ENCODE measurements at places on chromosomes 1 and 21.
A peak's percentile ranks its signal among the peaks of the same experiment; 100 is the strongest.

DNA sequence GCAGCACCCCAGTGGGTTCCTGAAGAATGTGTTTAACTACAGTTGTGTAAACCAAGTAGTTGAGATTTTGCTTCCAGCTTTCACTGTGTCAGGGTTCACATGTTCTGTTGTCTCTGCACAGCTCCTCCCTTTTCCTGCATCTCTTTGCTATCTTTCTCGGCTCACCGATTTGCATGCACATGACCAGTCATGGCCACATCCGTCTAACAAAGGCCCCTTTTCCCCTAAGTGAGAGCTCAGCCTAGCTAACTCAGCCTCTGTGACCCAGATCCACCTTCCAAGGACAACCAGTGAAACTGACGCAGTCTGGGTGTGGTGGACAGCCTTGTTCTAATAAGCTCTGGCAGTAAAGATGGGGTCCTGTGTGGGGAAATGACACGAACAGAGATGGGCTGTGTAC, 101.1 kb downstream of the ZP4 start:
- DNase-seq = no peak
- H3K4me3 ChIP-seq = no peak overlapping the region
- no peak overlapping the region for H3K27ac ChIP-seq
- no peaks in the 10 kb centered on the region for H3K27me3 ChIP-seq
- H3K36me3 ChIP-seq = no peaks in the 10 kb centered on the region
- H3K4me1 ChIP-seq = no peaks in the 10 kb centered on the region

DNA sequence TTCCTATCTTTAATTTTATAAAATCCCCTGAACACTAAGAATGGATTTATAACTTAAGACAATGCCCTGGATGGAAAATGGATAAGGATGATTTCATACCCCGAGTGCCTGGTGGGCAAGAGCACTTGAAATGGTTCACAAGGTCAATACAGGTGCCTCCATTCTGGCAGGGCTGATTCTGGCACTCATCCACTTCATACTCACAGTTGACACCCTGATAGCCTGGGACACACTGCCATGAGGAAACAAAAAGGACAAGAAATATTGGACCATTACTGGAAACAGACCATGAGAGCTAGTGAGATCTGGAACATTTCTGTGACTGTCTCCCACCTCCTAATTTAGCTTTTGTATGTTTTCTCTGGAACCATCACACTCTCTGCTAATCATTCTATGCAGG, 39.1 kb upstream of the ADAM30 start:
- no peak for DNase-seq
- peak overlapping the region; percentile 1 for H3K27ac ChIP-seq
- H3K36me3 ChIP-seq = peaks cover 68% of the 10 kb centered on the region
- H3K4me1 ChIP-seq = no peaks in the 10 kb centered on the region
- no peak overlapping the region for H3K4me3 ChIP-seq
- no peaks in the 10 kb centered on the region for H3K27me3 ChIP-seq

DNA sequence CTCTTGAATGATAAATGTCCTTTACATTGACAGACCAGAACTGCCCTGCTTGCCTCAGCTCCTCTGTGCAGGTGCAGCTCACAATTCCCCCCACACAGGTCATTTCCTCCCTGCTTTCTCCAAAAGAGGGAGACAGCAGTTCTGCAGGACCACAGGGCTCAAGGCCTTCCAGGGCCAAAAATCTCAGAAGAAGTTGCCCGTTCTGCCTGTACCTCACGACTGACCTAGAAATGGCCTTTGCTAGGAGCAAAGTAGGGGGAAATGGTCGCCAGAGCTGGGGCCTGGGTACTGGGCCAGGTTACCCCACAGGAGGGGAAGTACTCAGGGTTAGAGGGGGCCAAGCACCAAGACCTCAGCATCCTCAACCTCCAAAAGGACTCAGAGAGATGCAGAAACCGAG, 11.1 kb downstream of the RNU1-2 start:
- no peak for DNase-seq
- no peaks in the 10 kb centered on the region for H3K36me3 ChIP-seq
- H3K4me1 ChIP-seq = peaks cover 15% of the 10 kb centered on the region
- H3K4me3 ChIP-seq = no peak overlapping the region

GRCh38 chr1:89198491-89199072, at the start of gene GBP4:
Gene GBP4 (minus strand): TSS chr1:89198942. CDS start chr1:89198834, 108 bp downstream.
- H3K27ac ChIP-seq = peak within 1 kb of the TSS; percentile 93
- H3K27me3 ChIP-seq = no peaks in the 10 kb centered on the region
- H3K4me3 ChIP-seq = peak within 1 kb of the TSS; percentile 86
- peak; percentile 30 for DNase-seq
- peaks cover 79% of the 10 kb centered on the region for H3K4me1 ChIP-seq

DNA sequence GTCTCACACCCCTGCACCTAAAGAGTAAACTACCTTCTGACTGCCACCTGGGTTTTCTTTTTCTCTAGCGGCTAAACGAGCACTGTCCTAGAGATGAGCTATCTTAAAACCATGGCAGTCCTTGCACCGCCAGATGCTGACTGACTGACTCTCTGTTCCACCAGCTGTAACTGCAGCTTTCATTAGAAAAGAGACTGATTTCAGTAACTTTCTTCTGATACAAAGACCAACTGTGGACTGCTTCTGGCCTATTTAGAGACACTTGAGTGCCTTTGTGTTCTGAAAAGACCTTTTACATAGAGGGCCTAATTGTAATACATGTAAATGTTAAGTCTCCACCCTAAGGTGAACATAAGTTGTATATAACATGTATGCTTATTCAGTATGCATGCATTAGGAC, 152.5 kb downstream of the DISC1 start:
- DNase-seq = no peak
- H3K27ac ChIP-seq = no peak overlapping the region
- no peak overlapping the region for H3K4me3 ChIP-seq
- no peaks in the 10 kb centered on the region for H3K36me3 ChIP-seq

Data from activated T-helper 2 cell treated with anti-CD3 and anti-CD28 coated beads, Interferon-gamma antibody, Interleukin-2, Interleukin-4, amounts not matched to agents 10 μg/mL and 5 μg/mL and 100 μg/mL, durations not matched to agents 14 hours and 24 hours and 36 hours (primary cell).